ENCODE measurements at places on chromosomes 2 and 18.

DNA sequence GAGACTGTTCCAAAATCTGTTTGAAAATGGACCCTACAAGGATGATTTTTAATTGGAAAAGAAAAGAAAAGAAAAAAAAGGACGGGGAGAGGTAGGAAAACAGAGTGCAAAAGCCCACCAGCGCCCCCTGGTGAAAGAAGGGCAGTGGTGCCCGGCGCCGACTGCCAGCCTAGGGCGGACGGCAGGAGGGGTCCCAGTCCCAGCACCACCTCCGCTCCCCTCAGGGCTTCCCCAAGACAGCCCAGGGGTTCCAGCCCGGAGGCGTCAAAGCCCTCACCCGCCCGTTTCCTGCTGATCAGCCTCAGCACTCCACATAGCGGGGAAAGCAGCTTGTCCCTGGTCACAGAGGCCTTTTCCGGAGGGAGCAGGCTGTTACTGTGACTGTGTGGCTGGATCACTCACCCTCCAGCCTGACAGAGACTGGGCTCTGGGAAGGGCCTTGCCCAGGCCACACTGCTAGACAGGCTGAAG lies 213.9 kb downstream of the TFCP2L1 start:
- DNase-seq, result peak; percentile 41

DNA sequence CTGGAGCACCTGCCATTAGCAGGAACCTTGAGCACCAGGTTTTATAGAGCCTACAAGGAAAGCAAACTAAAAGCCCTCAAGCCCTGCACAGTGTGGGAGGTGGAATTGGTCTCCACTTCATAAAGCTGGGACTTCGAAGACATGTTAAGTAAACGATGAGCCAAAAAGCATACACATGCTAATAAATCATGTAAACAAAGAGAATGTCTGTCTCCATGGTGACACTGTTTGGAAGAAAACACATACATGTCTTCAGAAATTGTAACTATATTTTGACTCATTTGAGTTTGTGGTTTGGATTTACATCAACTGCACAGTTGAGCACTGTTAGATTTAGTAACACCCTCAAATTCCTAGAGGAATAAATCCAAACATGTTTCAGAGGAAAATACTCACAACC lies 978.5 kb upstream of the LRRTM1 start:
- no peak for DNase-seq

DNA sequence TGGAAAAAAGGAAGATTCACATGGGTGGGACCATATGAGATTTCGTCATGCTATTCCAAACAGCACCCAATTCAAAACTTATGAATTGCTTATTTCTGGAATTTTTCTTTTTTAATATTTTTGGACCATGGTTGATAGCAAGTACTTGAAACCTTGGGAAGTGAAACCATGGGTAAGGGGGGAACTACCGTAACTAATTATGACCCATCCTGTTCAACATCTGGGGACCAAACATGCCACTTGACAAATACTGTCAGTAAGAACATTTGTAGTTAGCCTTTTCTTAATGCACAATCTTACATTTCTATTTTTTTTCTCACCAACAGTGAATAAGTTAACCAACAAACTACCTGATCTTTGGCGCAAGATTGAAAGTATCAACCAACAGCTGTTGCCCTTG lies 105.7 kb upstream of the TTC39C start:
- no peak for DNase-seq

- no peak for DNase-seq
Measured at GRCh38 chr2:162029287-162029901, 44.6 kb downstream of the DPP4 start.

DNA sequence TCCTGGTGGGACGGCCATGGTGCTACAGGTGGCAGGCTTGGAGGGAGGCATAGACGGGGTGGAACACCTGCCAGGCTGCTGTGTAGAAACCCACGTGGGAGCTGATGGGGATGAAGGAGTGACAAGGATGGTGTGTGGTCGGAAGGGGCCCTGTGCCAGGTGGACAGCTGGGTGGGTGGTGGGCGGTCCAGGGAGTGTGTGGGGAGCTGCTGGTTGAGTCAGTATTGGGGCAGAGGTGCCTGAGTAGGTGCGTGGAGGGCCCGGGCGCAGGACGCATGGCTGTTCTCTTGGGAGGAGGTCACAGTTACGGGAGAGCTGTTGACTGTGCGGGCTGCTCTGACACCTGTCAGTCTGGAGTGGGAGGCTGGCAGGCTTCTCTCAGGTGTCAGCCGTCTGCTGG lies 12.6 kb upstream of the D2HGDH start:
- DNase-seq, result no peak

DNA sequence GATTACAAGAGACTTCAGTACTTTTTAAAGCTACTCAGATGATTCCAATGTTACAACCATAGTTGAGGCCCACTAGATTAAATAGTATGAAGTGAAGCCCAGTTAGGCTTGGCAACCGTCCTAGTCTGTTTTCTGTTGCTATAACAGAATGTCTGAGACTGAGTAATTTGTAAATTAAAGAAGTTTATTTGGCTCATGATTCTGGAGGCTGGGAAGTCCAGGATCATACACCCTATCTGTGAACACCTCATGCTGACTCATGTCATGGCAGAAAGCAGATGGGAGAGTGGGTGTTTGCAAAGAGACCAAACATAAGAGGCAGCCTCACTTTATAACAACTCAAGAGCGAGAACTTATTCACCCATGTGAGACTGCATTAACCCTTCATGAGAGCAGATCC lies 63.1 kb downstream of the CCDC150 start:
- DNase-seq, result no peak

GRCh38 chr18:43271593-43272432 lies 5.5 kb downstream of the SYT4 start:
- DNase-seq, result peak; percentile 62

DNA sequence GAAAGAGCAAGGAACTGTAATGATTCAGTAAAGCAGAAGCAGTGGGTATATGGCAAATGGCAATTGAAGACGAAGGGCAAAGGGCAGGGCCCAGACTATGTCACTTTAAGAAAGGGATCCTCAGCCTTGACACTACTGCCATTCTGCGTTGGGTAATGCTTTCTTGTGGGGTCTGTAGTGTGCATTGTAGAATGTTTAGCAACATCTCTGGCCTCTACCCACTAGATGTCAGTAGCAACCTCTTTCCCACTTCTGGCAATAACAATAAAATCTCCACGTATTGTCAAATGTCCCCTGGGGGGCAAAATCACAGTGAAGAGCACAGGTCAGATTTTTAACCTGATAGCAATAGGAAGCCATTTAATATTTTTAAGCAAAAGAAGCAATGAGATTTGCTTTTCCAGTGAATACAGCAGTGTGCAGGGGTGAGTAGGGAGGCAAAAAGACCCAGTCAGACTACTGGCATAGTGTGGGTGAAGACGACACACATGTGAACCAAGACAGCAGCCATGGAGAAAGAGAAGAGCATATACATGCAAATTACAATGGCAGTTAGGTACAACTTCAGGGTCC lies 209.5 kb downstream of the DYM start:
- peak; percentile 25 for DNase-seq
